Activated T-helper 1 cell treated with anti-CD3 and anti-CD28 coated beads, Interleukin-12 subunit alpha, Interleukin-12 subunit beta, Interleukin-2, Interleukin-4 antibody, amounts not matched to agents 30 ng/mL and 10 ng/mL and 1 ng/mL, durations not matched to agents 14 hours and 24 hours and 36 hours (primary cell): ENCODE measurements at places on chromosomes 16 and 17. TPM values are rescaled to one million over a fixed set of nuclear protein-coding genes. Genes with fewer than 3 reads are reported as not detected.

GRCh38 chr17:14797021-14797420 is 468.1 kb downstream of the PMP22 start:
- no peaks in the 10 kb centered on the region for H3K36me3 ChIP-seq
- H3K27me3 ChIP-seq, result no peaks in the 10 kb centered on the region
- H3K4me1 ChIP-seq, result no peaks in the 10 kb centered on the region
- no peak overlapping the region for H3K27ac ChIP-seq

DNA sequence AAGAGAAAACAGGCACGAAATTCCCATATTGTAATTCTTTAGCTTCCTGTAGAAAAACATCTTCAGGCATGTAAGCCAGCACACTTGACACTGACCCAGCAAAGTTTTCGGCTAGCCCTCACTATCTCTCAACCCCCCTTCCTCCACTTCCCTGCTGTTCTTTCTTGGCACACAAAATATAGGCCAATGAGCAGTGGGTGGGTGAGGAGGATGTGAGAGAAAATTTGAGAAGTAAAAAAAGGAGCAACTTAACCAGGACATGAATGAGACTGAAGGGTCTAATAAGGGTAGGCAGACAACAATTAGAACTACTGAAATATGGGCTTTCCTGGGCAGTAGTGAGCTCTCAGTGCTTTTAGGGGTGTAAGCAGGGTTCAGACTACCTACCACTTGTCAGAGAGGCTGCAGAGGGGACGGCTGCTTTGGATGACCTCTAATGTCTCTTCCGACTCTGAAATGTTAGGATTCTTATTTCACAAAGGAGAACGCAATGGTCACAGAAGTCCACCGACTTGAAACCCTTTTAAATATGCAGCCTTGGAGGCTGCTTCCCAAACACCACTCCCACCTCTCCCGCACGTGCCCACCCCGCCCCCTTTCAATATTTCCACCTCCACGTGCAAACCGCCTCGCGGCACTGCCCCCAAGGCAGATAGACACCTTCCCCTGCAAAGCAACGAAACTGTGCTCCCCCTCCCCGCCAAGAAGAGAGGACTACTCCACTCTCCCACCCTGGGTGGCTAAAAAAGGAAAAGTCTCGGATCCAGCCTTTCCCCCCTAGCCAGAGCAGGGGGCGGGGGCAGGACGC is 889 bp downstream of the MBTD1 start:
- no peaks in the 10 kb centered on the region for H3K27me3 ChIP-seq
- peak overlapping the region; percentile 83 for H3K27ac ChIP-seq
- H3K4me1 ChIP-seq, result peaks cover 69% of the 10 kb centered on the region
- peak overlapping the region; percentile 81 for H3K4me3 ChIP-seq

DNA sequence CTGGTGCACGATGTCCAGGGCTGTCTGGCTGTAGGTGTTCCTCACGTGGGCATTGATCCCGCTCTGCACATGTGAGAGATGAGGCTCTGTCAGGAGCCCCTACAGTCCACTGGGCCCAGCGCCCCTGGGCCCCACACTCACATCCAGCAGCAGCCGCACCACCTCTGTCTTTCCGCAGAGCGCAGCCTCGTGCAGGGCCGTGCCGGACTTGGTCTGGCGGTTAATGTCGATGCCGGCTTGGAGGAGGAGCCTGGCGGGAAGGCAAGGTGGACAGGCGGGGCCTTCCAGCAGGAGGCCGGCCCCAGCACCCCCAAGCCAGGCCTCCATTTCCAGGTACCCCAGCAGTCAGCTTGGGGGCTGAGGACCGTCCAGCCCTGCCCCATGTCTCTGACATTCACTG is 9.2 kb downstream of the CASKIN1 start:
- H3K36me3 ChIP-seq, result no peaks in the 10 kb centered on the region
- no peaks in the 10 kb centered on the region for H3K4me1 ChIP-seq
- H3K27me3 ChIP-seq, result peaks cover under 1% of the 10 kb centered on the region

GRCh38 chr17:10136258-10136981 is 62.0 kb downstream of the GAS7 start:
- peaks cover 5% of the 10 kb centered on the region for H3K27me3 ChIP-seq
- H3K4me3 ChIP-seq, result no peak overlapping the region
- DNase-seq, result no peak
- H3K36me3 ChIP-seq, result no peaks in the 10 kb centered on the region
- no peak overlapping the region for H3K27ac ChIP-seq

DNA sequence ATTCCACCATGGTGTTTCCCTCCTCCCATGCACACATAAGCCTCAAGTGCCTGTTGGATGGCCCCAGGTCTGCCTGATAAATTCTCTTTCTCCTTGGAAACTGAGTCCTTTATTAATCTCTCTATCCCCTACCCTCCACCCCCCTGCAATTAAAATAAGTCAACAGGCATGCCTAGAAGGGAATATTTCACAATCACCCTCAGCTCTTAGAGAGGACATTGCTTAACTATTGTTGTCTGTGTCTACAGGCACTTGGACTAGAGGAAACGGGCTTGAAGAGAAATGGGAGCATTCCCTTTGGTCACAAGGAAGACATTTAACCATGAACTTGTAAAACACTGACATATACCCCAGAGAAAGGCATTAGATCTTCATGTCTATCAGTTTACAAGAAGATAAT is 39.5 kb downstream of the RCVRN start:
- H3K27me3 ChIP-seq, result no peaks in the 10 kb centered on the region
- H3K4me3 ChIP-seq, result no peak overlapping the region

Gene PRSS21
- total RNA-seq, result 9.2 and 10.1 TPM in 2 replicates

Gene GPR142
- total RNA-seq, result not detected in 2 replicates

GRCh38 chr17:28405632-28406472 is at the start of gene SLC46A1:
TSS of gene SLC46A1 (minus strand) at chr17:28406212. CDS start at chr17:28406114, 98 bp downstream.
- no peaks in the 10 kb centered on the region for H3K36me3 ChIP-seq
- peak within 1 kb of the TSS; percentile 80 for H3K4me3 ChIP-seq
- H3K4me1 ChIP-seq, result peaks cover 9% of the 10 kb centered on the region
- H3K27me3 ChIP-seq, result peaks cover 11% of the 10 kb centered on the region
- H3K27ac ChIP-seq, result peak within 1 kb of the TSS; percentile 44

GRCh38 chr16:81623365-81624102 is 155.6 kb upstream of the PLCG2 start:
- peaks cover 11% of the 10 kb centered on the region for H3K36me3 ChIP-seq
- peak; percentile 42 for DNase-seq
- H3K27me3 ChIP-seq, result no peaks in the 10 kb centered on the region
- H3K4me3 ChIP-seq, result no peak overlapping the region
- H3K4me1 ChIP-seq, result peaks cover 25% of the 10 kb centered on the region

GRCh38 chr17:57269052-57269451 is 12.7 kb downstream of the MSI2 start:
- no peak for DNase-seq
- no peaks in the 10 kb centered on the region for H3K27me3 ChIP-seq
- H3K4me3 ChIP-seq, result no peak overlapping the region
- peaks cover 59% of the 10 kb centered on the region for H3K4me1 ChIP-seq
- H3K36me3 ChIP-seq, result peaks cover 75% of the 10 kb centered on the region
- H3K27ac ChIP-seq, result no peak overlapping the region

Gene RAB37
- total RNA-seq, result 6.0 and 6.1 TPM in 2 replicates

DNA sequence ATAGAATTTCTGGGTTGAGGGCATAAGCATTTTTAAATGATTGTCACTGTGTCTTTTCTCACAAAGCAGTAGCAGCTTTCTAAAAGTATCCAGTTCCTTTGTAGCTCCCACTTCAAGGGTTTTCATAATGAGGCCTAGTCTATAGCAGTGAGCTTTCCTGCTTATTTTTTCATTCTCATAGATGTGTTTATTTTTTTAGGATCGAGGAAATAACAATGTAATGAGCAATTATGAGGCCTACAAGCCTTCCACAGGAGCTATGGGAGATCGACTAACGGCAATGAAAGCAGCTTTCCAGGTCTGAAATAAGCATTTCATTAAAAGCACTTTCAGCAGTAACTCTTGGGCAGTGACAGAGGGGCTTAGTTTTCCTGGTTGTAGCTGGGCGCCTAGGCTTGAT is 10.6 kb upstream of the PSMC5 start:
- peaks cover 66% of the 10 kb centered on the region for H3K36me3 ChIP-seq
- no peaks in the 10 kb centered on the region for H3K27me3 ChIP-seq

- H3K27me3 ChIP-seq, result no peaks in the 10 kb centered on the region
- no peaks in the 10 kb centered on the region for H3K4me1 ChIP-seq
- H3K4me3 ChIP-seq, result no peak overlapping the region
- no peak for DNase-seq
These were observed 51.8 kb upstream of the GPRC5B start for GRCh38 chr16:19936441-19936840.

Gene ABCC11
- not detected in 2 replicates for total RNA-seq

DNA sequence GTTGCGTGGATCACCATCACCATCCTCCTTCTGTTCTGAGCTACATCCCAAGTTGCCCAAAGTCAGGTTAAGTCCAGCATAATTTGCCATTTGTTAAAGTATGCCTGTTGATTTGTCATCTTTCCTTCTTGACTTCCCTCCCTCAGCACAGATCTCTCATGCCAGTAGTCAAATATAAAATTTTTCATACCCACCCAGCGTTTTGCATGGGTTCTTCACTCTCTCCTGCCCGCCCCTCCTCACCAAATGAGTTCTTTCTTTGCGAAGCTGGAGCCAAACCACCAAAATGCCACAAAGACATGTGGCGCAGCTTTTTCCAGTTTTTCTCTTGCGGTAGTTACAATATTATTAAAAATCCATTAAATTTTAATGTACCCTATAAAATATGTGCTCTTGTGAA is 167.2 kb downstream of the MSI2 start:
- H3K36me3 ChIP-seq, result peaks cover 28% of the 10 kb centered on the region
- H3K27me3 ChIP-seq, result no peaks in the 10 kb centered on the region
- H3K4me3 ChIP-seq, result no peak overlapping the region

Gene KIF1C
- 68.4 and 71.3 TPM in 2 replicates for total RNA-seq
